HCT116 (cell line): ENCODE measurements at places on chromosomes 5 and 9.

DNA sequence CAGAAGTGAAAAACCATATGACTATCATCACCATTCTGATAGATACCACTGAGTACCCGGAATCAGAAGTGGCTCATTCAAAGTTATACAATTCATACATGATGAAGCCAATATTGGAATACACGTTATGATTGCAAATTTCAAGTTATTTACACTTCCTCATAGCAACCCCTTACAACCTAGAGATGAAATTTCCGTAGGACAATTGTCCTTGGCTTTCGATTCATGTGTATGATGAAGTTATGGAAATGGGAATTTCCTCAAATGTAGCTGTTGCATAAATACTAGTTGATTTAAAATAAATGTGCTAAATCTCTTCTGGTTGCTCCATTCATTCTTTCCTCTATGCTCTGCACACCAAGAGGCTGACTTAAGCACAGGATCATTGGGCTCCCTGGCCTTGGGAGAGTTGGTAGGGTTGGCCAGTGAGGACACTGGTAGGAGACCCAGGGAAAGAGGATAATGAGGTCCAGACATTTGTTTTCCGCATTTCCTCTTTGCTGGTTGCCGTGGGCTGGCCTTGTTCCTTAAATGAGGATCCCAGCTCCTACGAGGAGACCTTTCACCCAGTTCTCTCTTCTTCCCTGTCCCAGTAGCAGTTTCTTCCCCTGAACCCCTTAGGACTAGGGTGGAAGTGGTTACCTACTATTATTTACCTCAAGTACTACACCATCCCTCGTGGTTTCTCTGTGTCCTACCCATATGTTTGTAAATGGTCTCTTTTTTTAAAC is 90.3 kb downstream of the ZNF474 start:
- no peak for DNase-seq

- DNase-seq = no peak
These were observed 282.4 kb downstream of the NR3C1 start for GRCh38 chr5:143121135-143121475.

- no peak for DNase-seq
These were observed 266.8 kb downstream of the ARHGEF28 start for GRCh38 chr5:73892806-73893205.

GRCh38 chr9:120791161-120791560 is 2.1 kb downstream of the FBXW2 start:
- no peak for DNase-seq

DNA sequence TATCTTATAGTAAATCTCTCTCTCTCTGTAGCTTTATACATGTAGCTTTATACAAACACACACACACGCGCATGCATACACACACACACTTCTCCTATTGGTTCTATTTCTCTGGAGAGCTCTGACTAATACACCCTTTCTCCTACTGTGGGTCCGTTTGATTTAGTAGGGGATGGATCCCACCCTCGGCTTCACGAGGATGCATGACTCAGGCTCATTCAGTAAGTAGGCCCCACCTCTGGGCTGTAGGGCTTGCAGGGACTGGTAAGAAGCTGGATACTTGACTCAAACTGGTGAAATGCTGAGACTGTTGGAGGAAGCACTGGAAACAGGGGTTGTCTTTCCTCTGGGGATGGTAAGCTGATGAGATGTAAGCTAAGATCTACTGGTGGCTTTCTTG is 98.7 kb downstream of the SLC24A2 start:
- no peak for DNase-seq

DNA sequence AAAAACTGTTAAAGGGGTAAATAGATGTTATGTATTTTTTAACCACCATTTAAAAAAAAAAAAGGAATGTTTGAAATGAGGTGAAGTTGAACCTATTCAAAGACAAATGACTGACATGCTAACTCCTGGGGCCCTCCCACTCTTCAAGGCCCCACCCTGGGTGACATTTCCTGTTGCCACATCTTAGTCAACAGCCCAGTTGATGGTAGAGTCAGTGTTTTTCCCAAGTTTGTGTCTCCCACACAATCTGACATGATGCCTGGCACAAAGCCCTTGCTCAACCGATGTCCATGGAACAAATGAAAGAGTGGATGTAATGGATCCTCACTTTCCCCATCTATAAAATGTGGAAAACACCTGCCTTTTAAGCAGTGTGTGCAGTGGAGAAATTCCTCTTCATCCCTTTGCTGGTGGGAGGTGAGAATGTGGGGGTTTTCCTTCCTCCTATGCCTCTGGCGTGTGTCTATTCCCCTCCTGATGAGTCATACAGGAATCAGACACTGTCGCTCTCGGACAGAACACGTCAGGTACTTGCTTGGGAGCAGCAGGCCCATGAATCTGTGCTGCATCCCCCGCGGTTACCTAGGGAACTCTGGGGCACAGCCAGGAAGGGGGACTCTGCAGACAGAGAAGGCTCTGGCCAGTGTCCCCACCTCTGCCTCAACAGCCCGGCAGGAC is 13.7 kb upstream of the ADRA1B start:
- peak; percentile 65 for DNase-seq

DNA sequence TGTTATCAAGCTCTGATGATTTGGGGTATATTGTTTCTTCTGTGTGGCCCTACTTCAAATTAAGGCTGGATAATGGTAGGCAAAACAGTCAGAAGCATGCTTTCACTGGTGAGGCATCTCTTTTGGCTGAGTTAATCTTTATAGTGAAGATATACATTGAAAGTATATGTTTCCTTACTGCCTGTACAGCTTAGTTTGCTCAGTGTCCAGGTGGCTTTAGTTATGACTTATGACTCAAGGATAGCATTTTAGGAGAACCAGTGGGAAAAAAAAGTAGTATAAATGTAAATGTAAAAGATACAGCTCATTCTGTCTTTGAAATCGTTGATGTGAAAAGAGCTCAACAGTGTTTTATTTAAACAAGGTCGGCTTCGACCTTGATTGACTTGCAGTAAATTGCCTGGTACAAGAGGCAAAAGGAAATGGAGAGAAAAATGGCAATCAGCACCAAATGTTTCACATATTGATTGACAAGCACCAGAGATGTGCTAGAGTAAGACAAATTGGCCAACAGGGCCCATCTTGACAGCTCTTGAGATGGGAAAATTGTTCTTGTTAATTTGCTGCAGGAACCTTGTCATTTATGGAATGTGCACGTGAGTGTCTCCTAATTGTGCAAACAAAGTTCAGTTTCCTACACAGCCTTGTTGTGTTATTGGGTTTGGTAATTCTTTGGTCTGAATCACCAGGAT is 447.4 kb upstream of the WWC1 start:
- no peak for DNase-seq

- no peak for DNase-seq
These were observed 53.6 kb upstream of the APC start for GRCh38 chr5:112684121-112684520.

GRCh38 chr5:10789021-10789420 is 28.0 kb upstream of the DAP start:
- no peak for DNase-seq

- no peak for DNase-seq
These were observed 789 bp downstream of the COL27A1 start for GRCh38 chr9:114155995-114156656.
